Kidney (tissue), 22 donors: ENCODE measurements at places on chromosomes 11 and 22.

GRCh38 chr11:11856638-11857037, 14.9 kb downstream of the USP47 start:
- no peak for DNase-seq

GRCh38 chr22:40176921-40177737, 596 bp upstream of the TNRC6B start:
- no peak for DNase-seq

GRCh38 chr11:11444027-11444803, 91.2 kb upstream of the CSNK2A3 start:
- no peak for DNase-seq

GRCh38 chr11:17563231-17563646, 16.2 kb downstream of the OTOG start:
- DNase-seq = no peak

DNA sequence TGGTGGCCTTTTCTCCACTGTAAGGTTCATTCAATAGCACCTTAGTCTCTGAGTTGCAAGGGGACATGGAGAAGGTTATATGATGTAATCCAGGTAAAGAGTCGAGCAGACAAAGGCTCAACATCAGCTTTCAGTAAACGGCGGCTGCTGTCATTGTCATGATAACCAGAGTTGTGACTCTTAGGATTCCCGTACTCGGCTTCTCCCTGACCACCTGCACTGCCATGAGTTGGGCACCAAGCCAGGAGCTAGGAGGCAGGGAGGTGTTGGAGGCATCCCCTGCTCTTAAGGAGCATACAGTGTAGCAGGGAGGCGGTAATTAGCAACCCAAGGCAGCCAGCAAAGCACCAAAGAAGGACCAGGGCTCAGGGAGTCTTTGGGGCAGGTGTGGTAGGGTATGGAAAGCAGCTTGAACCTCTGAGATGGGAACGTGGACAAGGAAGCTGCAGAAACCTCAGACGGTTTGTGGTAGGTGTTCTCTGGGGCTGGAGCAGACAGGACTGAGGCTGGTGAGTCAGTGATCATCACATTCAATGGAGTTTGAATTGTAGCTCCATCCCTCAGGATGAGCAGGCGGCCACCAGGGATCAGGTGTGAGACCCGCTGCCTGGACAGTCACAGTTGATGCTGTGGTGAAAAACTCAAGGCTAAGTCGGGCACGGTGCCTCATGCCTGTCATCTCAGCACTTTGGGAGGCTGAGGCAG, 31.7 kb downstream of the LIF start:
- DNase-seq = no peak

GRCh38 chr11:61630089-61630488, 49.2 kb upstream of the SYT7 start:
- no peak for DNase-seq

- DNase-seq = no peak
Measured at GRCh38 chr11:109416601-109417000, 5.4 kb upstream of the C11orf87 start.

GRCh38 chr22:40904101-40904500, 42.2 kb upstream of the DNAJB7 start:
- no peak for DNase-seq
